D341Med (cell line): ENCODE measurements at places on chromosomes 2 and 18.

GRCh38 chr18:78770139-78770822, 209.3 kb upstream of the SALL3 start:
- DNase-seq = no peak

GRCh38 chr2:37890893-37891495, 34.1 kb upstream of the RMDN2 start:
- peak; percentile 79 for DNase-seq

DNA sequence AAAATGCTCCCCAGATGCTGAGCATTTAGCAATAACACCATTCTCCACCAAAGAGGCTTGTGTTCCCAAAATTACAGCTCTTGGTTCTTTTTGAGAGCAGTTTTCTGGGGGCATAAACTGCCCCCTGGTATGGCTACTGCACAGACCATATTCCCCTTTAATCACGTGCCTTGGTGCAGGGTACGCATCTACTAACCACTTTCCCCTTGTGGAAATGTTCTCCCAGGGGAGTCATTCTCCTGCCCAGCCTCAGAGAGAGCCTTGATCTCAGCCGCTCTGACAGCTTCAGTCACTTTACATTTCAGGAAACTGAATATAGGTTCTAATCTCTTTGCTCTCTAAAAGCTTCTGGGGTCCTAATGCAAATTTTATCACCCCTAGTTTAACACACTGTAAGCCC, 44.7 kb upstream of the EML6 start:
- no peak for DNase-seq

DNA sequence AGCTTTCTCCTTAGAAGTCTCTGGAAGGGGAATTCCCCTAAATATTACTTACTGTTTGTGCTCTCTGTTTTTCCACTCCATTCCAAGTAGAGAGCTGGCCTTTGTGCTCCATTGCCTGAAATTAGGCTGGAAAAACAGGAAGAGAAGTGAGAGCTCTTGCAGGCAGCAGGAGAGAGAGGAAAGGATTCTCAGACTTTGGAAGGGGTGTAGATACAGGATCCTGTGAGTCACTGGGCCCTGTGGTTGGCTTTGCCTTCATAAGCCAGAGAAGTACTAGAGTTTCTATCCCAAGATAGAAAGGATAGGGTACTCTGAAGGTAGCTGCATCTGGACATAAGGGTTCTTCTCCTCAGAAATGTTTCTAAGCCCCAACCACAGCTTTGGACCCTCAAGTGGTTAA, 188.9 kb downstream of the CMPK2 start:
- no peak for DNase-seq

DNA sequence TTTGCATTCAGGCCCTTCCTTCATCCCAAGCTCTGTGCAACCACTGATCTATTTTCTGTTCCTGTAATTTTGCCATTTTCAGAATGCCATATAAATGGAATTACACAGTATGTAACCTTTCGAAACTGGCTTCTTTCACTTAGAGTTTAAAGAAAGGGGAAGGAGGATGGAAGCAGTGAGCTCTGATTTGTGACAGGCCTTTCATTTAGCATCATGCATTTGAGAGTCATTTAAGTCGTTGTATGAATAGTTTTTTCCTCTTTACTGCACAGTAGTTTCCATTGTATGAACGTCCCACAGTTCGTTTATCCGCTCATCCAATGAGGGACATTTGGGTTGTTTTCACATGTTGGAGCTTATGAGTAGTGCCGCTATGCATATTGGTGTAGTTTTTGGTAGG, 67.0 kb downstream of the LBH start:
- DNase-seq = no peak

DNA sequence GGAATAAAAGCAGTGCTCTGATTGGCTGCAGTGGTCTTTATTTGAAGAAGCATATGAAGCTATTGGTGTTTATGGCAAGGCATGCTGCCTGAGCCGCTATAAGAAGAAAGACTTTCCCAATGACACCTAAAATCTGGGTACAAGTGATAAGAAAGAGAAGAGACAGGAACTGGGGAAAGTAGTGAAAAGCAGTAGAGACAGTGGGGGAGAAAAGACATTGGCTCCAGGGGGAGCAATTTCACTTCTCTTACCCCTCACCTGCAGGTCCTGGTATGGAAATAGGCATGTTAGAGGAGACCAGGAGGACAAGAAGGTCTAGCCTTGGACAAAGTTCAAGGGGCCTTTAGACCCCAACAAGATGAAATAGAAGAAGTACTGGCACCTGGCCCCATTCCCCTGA, 47.1 kb downstream of the PLCL1 start:
- no peak for DNase-seq

DNA sequence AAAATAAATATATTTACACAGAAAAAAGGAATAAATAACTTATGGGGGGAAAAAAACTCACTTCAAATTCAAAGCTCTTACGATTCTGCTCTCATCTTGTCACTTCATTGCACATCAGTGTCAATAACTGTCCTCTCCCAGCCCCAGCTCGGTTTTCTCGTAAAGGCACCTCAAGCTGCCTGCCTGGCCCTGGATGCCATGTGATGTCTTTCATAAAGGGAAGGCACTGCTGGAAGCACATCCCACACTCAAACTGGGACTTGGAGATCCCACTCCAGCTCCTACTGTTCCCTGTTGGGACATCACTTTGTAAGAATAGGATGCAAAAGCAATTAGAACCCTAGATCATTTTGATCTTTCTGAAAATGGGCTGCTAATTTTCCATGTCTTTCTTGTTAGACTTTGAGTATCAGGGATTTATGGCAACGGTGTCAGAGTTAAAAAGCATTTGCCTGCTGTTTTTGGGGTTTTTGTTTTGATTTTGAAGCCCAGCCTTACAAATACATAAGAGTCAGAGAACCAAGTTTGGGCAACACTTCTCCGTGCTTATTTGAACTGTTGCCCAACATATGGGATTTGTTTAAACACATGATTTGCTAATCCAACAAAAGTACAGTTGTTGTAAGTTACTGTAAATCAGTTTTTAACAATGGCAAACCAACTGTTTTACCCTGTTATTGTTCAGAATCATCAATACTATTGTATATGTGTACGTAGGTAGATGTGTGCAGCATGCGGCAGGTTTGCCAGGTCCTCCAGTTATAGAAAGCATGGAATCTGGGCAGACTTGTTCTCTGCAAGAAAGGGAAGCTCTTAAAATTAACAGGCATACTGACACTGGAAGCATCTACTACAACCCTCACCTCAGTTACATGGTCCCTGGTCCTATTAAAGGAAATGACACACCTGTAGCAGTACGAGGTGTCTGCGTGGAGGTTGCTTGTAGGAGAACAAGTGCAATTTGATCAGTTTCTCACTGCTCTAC, 20.6 kb downstream of the SERTAD2 start:
- no peak for DNase-seq

DNA sequence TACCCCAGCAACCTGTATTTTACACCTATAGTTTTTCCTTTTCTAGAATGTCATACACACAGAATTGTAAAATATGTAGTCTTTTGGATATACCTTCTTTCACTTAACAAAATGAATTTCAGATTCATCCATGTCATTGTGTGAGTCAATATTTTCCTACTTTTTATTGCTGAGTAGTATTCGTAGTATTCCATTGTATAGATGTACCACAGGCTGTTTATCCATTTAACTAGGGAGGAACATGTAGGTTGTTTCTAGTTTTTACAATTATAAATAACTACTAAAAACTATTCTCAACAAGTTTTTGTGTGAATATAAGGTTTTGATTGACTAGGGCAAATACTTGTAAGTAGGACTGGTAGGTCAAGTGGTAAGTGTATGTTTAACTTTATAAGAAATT, 187.4 kb downstream of the ACOXL start:
- DNase-seq = no peak

DNA sequence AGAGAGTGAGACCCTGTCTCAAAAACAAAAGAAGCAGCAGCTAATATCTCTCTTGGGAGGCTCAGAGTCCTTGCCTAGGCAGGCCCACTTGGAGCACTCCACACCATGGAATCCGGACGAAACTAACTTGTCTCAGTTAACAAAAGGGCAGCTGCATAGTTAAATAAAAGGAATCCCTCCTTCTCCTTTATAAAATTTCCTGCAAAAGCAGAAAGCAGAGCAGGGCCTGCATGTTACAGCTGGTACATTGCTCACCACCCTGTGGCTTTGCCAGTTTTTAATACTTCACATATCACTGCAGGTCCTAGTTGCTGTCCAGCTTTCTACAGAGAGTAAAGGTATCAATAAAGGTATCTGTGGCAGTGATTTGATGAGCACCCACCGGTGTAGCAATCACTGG, 93.6 kb downstream of the ASAP2 start:
- DNase-seq = no peak

- no peak for DNase-seq
Measured at GRCh38 chr18:51867767-51868166, 472.2 kb upstream of the DCC start.

DNA sequence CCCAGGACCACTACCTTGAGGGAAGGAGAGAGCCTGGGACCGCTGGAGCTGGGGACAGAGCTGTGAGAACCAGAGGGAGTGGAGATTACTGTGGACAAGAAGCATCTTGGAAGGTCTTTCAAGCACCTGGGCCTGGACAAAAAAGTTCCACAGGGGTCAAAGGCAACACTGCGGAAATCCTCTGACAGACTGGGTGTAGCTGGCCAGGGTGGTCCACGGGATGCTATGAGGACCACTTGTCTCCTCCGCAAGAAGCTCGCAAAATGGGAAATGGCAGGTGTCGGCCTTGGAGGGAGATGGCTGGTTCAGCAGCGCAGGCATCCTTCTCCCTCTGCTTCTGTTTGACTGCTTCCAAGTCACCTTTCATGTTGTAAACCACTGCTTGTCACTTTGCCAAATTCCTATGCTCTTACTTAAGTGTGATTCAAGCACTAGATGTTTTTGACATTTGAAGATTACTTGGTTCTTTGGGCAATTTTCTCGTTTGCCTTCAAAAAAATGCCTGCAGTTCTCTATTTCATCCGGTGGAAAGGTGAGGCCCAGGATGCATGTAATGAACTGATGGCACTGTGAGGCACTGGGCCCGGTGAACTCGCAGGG, 27.7 kb downstream of the KLHL29 start:
- no peak for DNase-seq

DNA sequence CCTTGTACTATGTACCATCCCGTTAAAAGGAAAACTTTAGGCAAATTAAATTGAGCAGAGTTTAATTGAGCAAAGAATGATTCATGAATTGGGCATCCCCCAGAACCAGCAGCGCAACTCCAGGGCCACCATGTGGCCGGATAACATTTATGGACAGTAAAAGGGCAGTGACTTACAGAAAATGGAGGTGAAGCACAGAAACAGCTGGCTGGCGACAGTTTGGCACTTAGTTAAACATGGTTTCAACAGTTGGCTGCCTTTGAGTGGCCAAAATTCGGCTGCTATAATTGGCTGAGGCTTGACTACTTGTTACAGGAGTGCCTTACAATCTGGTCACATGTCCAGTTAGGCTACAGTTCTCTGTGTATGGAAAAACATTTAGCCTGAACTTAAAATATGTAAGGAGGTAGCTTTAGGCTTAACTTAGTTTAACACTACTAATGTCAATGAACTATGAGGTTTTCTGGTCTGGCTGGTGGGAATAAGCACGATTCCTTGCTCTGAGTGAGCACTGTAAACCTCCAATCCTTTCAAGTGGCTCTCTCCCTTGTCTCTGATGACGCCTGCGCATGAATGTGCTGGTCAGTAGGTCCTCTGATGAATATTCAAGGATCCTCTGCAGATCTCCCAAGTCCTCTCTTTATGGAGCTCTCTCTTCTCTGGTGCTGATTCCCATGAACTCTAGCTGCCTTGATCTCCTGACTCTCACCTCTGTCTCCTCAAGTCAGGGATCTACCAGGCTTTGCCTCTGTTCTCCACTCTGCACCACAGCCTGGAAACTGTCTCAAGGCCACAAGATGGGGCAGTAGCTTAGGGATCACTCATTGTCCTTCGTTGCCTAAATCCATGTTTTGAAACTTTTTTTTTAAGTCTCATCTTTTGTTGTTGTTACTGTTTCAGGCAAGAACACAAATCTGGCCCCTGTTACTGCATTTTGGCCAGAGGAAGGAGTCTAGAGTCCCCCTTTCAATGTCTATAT, 24.4 kb upstream of the RAB31 start:
- DNase-seq = no peak

DNA sequence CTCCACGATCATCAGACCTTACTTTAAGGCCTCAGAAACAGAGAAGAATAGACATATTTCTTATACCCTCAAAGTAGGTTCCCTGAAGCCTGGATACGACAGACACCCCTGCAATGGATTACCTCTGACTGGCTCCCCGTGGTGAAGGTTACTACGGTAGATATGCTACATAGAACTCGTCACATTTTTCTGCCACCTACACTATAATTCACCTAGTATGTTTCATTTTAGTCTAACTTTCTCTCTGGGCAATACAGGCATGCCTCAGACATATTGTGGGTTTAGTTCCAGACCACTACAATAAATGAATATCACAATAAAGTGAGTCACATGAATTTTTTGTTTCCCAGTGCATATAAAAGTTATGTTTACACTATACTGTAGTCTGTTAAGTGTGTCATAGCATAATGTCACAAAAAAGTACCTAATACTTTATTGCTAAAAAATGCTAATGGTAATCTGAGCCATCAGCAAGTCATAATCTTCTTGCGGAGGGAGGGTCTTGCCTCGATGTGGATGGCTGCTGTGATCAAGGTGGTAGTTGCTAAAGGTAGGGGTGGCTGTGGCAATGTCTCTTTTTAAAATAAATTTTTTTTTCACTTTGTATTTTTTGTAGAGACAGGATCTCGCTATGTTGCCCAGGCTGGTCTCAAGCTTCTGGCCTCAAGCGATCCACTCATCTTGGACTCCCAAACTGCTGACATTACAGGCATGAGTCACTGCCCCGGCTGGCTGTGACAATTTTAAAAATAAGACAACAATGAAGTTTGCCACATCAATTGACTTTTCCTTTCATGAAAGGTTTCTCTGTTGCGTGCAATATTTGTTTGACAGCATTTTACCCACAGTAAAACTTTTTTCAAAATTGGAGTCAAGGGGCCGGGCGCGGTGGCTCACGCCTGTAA, 64.6 kb downstream of the TGIF1 start:
- DNase-seq = no peak

DNA sequence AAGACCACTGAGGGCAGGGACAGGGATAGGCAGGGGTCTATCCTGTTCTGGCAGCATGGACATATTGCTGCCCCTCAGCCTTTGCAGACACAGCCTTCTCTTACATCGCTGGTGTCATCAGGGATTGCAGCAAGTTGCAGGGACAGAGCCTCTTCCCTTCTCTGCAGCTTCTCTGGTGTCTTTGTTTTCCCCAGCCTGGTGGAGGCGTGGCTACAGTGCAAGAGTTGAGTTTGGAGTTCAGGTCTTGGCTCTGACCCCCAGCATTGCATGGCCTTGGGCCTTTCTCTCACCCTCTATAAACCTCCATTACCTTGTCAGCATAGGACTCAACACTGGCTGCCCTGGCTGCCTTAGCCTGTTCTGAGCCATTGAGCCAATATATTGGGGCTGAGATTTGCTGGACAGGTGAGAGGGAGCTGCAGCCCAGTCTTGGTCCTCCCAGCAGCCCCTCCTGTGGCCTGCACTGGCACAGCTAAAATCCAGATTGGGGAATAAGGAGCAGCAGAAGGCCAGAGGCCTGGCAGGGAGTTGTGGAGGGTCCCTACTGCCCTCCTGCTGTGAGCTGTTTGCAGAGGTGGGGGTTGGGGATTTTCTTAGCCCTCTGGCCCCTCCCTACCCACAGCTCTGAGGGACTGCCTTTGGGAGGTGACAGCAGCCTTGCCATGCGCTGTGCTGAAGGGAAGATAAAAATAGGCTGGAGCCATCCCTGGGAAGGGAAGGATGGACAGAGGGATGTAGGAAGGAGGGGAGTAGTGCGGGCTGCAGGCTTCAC, 22.8 kb downstream of the EHD3 start:
- no peak for DNase-seq
